ENCODE measurements at places on chromosomes 7 and 10.

GRCh38 chr7:34696415-34696814 is 38.4 kb downstream of the NPSR1 start:
- DNase-seq: no peak

DNA sequence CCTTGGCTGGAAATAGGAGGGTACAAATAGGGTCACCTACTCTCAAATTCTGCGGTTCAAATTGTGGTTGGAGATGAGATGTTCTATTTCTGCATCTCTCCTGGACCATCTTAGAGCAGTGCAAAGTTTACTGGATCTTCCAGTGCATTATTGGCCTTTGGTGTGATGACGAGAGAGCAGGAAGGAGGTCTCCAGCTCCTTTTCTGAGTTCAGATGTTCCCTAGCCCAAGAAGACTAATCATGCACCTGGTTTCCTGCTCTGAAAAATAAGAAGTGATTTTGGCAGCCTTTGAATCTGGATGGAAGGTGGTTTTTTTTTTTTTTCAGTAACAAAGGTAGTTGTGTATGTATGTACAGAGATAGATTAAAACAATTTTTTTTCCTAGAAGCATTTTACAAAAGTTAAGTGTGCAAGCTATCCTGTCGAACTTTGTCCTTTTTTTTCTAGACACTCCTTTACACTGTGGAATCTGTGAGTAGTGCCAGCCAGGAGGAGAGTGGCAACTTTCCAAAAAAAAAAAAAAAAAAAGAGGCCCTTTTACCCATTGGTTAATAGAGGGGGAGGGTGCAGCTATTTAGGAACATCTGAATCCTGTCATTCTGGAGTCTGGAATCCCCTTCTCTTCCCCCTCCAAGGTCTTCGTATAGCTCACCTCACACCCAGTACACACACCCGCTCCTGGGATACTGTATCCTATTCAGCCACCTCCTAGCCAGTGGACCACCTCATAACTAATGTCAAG is 26.3 kb downstream of the PAPSS2 start:
- no peak for DNase-seq

- no peak for DNase-seq
These were observed 92.0 kb upstream of the PRSS58 start for GRCh38 chr7:142349670-142350405.

DNA sequence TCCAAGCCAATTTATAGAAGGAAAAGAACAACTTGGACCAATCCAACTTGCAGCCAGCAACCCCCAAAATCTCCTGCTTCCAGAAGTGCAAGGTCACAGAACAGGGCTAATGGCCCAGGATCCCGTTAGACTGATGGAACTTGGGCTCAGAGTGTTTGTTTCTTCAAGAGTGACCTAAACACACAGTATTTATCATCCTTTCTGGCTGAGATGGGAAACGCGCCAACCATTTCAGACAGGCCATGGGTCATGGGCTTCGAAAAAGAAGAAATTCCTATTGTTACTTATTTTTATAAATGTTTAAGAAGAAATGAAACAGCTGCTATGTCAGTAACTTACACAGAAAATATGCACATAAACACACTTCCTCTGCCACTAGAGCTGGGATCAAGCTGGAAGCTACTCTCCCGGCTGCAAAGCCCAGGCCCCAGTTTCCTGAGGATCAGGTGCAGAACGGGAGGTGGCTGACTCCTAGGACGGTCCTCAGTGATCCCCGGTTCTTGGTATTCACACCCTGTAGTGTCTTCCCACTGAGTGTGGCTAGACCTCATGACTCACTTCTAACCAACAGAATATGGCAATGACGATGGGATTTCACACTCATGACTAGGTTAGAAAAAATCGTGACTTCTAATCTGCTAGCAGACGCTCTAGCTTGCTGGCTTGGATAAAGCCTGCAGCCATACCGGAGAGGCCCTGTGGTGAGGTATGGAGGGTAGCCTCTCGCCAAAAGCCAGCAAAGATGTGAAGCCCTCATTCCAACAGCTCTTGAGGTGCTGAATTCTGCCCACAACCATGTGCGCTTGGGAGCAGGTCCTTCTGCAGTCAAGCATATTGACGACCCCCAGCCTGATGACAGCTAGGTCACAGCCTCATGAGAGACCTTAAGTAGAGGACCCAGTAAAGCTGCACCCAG is 60.2 kb downstream of the CHST15 start:
- DNase-seq: no peak

- no peak for DNase-seq
These were observed 532.2 kb upstream of the CNTNAP2 start for GRCh38 chr7:145584401-145584800.

- DNase-seq: peak; percentile 12
These were observed 219.6 kb downstream of the PHF14 start for GRCh38 chr7:11193131-11193867.

DNA sequence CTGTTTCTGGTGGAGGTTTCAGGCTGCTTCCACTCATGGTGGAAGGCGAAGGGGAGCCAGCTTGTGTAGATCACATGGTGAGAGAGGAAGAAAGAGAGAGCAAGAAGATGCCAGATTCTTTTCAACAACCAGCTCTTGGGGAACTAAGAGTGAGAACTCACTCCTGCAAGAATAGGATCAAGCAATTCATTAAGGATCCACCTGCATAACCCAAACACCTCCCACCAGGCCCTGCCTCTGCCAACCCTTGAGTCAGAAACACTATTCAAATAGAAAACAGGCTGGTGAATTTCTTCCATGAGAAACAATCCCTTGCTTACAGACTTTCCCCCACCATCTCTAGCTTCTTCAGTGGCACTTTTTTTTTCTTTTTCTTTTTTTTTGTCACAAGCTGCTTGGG is 317.2 kb downstream of the GPR158 start:
- DNase-seq: no peak

DNA sequence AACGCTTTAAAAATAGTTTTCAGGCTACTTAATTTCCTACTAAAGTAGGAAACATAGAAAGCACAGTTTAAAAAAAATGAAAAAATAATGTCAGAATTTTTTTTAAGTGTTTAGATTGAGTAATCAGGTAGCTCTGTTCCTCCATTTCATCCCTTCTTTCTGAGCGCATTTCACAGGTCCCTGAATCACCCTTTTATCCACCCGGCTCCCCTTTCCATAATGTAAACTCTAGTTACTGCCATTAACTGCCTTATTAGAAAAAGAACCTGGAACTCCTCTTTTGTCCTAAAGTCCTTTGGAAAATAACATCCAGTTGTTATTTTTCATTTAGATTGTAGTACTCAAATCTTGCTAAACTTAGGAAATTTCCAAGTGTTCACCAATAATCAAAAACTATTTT is 5.8 kb downstream of the KCND2 start:
- no peak for DNase-seq

Data from NCI-H1436 treated with DMSO at 0.1 percent for 48 hours (cell line).